GM12878 (cell line): ENCODE measurements at places on chromosomes 5 and 9.

- no peak for DNase-seq
Observed at GRCh38 chr5:5644249-5644648, 221.8 kb downstream of the ICE1 start.

- no peak for DNase-seq
Observed at GRCh38 chr5:154850255-154851062, at the start of gene FAXDC2. Gene FAXDC2, minus strand, starts transcription at chr5:154850603. Its CDS starts 12,425 bp downstream, at chr5:154838178.

DNA sequence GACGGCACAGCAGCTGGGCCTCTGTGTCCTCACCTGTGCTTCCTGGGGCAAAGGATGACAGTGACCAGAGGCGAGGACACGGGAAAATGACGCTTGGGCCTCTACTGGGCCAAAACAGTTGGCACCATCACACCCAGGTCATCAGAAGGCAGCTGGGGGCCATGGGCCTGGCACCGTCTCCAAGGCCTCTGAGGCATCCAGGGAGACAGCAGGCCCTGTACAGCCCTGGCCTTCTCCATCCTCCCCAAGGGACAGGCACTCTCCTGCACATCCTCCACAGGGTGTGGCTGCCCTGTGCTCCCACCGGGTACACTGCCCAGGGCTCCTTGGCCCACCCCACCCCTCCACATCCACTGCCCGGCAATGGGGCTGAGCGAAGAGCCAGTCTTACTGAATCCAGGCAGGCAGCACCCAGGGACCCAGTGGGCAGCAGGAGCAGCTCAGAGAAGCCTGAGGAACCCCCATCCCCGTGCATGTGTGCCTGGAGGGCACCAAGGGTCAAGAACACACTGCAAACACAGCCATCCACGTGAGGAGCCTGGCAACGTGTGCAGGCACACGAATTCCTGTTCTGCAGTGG lies 4.0 kb downstream of the LPCAT1 start:
- no peak for DNase-seq

DNA sequence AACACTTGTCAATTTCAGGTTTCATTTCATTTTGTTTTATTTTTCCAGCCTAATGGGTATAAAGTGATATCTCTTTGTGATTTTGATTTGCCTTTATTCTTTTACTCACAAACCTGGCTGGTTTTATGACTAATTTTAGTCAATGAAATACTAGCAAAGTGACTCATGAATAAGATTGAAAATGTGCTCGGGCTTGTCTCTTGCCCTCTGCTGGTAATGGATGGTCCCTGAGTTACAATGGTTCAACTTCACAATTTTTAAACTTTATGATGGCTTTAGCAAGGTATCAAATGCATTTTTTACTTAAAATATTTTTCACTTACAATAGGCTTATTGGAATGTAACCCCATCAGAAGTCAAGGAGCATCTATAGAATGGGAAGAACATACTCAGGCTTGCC lies 431.4 kb upstream of the CCNG1 start:
- DNase-seq, result no peak

GRCh38 chr5:59579101-59579823 lies 314.3 kb downstream of the PDE4D start:
- DNase-seq, result no peak

DNA sequence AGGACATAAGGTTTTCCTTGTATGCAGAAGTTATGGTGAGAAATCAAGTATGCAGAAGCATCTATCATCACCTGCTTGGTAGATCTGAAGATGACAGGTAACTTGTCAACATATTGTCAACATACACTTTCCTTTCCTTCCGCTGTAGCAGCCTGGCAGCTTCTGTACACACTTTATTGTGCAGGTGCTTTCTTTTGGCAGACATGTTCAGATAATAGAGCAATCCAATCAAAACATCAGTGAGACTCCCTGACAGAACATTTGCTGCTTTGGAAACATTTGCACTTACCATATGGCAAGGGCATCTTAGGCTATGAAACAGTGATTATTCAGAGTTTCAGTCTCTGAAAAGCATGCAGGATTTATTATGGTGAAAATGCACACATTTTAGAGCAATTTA lies 161.1 kb upstream of the CDH12 start:
- DNase-seq, result no peak

DNA sequence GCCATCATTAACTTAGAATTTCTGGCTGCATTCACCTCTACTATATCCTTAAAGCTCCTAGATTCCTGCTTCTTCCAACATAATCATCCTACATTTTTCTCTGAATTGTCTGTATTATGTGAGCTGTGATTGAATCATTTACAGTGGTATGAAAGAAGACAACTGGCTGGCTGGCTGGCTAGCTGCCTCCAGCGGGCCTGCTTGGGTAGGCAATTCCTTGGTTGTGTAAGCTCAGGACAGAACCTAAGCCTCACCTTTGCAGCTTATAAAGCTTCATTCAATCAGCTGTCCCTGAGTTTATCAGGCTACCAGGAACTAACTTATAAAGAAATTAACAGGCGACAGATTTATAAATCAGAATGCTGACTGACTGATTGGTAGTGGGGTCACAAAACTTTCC lies 162.7 kb upstream of the NR3C1 start:
- DNase-seq, result no peak

DNA sequence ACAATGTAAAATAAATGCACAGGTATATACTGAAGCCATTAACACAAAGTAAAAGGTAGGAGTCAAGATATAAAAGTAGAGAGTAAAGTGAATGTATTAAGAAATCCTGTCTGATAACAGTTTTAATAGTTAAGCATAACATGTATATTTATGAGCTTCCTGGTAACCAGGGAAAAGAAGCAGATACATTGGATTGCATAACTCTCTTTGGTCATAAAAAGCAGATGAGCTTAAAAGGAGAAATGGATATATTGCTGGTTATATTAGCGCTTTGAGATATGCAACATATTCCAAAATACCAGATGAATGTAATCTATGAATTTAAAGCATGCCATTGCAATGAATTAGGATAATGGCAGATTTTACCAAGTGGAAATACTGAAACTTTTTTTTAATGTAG lies 6.2 kb upstream of the TNFSF8 start:
- no peak for DNase-seq

DNA sequence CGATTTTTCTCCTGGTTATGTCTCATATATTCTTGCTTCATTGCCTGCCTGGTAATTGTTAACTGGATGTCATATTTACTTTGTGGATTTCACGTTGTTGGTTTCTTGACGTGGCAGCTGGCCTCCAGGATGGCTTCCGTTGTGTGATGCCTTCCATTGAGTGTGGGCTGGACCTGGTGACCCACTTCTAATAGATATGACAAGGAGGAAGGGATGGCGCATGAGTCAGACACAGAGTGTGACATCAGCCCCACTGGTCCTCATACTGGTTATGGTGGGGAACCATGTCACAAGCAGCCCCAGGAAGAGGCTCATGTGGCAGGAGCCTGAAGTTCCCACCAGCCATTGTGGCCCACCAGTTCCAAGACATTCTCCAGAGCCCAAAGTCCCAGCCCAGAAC lies 6.4 kb upstream of the PAEP start:
- DNase-seq, result no peak

GRCh38 chr9:87684627-87685219 lies 41.2 kb upstream of the CTSL start:
- DNase-seq, result no peak

GRCh38 chr5:148816782-148817181 lies 9.6 kb upstream of the ADRB2 start:
- DNase-seq, result no peak

- DNase-seq, result no peak
Observed at GRCh38 chr9:124272118-124272517, 14.4 kb downstream of the NEK6 start.

DNA sequence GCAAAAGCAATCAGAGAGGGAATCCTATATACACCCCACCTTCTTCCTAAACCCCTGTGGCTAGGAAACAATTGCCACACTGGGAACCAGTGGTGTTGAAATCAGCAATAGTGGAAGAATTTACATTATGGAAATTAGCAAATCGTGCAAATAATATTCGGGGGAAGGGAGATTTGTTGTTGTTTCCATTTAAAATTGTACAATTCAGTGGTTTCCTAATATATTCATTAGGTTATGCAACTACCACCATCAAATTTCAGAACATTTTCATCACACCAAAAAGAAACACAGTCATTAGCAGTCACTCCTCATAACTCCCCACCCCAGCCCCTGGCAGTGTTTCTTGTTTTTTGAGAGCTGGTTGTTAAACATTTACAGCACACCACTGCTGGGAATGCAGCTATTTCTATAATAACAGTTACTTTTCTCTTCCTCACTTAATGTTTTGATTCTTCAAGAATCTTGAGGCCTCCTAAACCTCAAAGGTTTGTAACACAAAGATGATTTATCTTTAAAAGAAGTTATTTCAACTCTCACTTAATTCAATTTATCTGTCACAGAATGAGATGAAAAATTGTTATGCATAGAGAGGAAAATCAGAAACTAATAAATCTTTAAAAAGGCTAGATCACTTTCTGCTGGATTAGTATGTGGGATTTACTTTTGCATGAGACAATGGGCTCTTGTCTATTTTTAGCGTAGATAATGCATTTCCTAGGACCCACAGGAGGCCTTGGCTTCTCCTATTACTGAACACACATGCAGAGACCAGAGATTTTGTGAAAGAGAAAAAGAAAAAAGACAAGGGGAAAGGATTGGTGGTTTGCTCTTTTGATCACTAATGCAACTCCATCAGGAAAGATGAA lies 91.8 kb upstream of the DAPK1 start:
- no peak for DNase-seq

GRCh38 chr9:83447351-83447750 lies 90.8 kb downstream of the FRMD3 start:
- no peak for DNase-seq

DNA sequence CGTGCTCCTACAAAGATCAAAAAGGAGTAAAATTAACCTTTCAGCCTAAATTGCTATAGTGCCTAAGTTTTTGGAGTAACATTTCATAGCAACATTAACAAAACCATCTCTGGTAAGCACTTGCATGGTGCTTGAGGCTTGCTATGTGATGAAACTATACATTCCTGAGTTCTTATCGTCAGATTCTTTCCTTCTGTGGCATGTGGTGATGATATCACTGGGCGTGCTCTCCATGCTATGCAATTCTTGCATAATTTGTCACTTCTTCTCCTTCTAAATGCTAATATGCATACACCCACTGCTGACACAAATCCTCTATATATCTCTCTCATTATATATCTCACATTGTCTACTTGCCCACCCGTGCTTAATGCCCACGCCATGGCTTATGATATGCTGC lies 2019.9 kb downstream of the MAT2B start:
- DNase-seq, result no peak

- DNase-seq, result no peak
Observed at GRCh38 chr9:127589955-127590370, 22.1 kb upstream of the STXBP1 start.

- DNase-seq, result peak; percentile 67
Observed at GRCh38 chr5:91380491-91381238, 2.5 kb downstream of the ARRDC3 start.

GRCh38 chr5:145904743-145905142 lies 31.6 kb upstream of the SH3RF2 start:
- no peak for DNase-seq

DNA sequence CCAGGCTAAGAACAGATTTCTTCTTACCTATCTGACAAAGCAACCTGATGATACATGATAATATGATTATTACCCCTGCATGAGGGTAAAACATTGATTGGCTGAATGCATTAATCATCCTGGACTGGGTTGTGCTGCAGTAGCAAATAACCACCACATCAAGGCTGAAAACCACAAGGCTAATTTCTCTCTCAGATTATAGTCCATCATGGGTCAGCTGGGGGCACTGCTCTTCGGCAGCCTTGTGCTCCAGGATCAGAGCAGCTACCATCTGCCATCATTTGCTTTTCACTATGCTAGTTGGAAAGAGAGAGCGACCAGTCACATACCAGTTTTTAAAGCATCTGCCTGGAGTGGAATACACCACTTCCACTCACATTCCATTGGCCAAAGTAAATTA lies 383.5 kb downstream of the RASEF start:
- no peak for DNase-seq

DNA sequence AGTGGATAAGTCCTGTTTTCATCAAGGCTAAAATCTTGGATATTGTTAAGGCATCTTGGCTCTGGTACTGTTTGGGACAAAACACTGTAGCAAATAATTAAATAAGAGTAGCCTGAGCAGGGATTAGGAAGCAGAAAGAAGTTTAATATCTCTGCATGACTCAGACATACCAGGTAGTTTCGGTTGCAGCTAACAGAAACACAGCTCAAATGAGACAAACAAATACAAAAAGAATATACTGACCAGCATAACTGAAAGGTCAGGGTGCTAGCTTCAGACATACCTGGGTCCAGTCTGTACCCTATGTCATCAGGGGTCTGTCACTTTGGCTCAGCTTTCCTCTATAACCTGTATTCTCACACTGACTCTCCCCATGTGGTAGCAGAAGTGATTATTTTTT lies 156.4 kb upstream of the MAP3K1 start:
- DNase-seq, result no peak

DNA sequence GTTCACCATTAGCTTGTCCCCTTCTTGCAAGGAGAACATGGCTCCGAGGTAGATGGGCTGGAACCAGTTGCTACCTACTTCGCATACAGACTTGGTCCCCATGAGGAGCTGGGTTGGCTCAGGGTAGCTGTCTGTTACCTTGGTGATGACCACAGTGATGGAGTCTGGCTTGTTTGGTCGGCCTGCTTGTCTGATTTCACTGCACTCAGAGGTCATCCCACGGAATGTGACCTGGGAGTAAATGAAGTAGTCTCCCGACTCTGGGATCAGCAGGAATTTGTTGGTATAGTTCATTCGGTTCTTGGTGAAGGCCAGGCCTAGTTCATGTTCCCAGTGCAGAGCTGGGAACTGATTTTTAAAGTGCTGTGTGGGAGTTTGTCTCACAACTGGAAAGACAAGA lies 15.3 kb downstream of the TNFSF15 start:
- no peak for DNase-seq

- no peak for DNase-seq
Observed at GRCh38 chr9:125620216-125620615, 86.8 kb downstream of the MAPKAP1 start.
